ENCODE measurements at places on chromosomes 7 and 10. TPM values are rescaled to one million over a fixed set of nuclear protein-coding genes. Genes with fewer than 3 reads are reported as not detected.
A peak's percentile ranks its signal among the peaks of the same experiment; 100 is the strongest.

DNA sequence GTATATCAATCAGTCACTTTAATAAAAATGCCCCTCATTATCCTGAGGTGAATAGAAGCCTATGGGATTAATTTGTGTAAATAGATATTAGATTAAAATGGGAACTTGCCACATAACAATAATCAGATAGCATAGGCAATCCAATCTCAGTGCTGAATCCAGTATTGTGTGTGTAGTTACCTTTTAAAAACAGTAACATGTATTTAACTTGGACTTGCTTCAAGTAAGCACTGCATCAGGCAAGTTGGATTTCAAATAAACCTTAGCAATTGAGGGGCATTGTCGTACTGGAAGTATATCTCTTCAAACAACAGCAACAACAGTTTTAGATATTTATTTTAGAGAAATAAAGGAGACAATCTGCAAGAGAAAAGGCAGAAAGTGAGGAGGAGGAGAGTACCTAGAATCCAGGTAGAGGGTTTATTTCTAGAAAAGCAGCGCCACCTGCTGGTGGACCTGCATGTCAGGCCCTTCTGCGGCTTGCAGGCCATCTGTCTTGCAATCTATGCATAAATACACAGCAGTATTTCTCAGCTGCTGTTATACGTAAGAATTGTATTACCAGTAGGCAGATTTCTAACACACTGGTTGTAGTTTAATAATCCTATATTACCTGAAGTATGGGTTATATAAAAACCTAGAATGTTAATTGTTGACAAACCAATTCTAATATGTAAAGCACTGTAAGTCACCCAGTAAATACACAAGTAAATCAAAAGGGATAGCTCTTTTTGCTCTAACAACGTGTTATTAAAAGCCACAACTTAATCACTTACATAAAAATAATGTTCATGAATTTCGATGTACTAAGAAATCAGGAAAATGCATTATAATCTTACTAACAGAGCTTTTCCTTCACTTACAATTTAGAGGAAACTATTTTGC, 652.8 kb downstream of the KCNMA1 start:
- H3K27me3 ChIP-seq, result no peaks in the 10 kb centered on the region
- H3K27ac ChIP-seq, result no peak overlapping the region
- H3K4me1 ChIP-seq, result no peaks in the 10 kb centered on the region
- DNase-seq, result peak; percentile 71

GRCh38 chr10:130300608-130301020, 164.4 kb downstream of the GLRX3 start:
- peak overlapping the region; percentile 37 for H3K4me3 ChIP-seq
- no peaks in the 10 kb centered on the region for H3K4me1 ChIP-seq
- H3K27me3 ChIP-seq, result no peaks in the 10 kb centered on the region
- H3K27ac ChIP-seq, result no peak overlapping the region
- DNase-seq, result peak; percentile 45

- DNase-seq, result no peak
- H3K4me3 ChIP-seq, result no peak overlapping the region
- H3K4me1 ChIP-seq, result peaks cover 14% of the 10 kb centered on the region
- H3K36me3 ChIP-seq, result peaks cover 10% of the 10 kb centered on the region
- H3K27ac ChIP-seq, result no peak overlapping the region
Observed at GRCh38 chr7:117111535-117111934, 158.2 kb downstream of the ST7 start.

- DNase-seq, result no peak
- no peak overlapping the region for H3K27ac ChIP-seq
- H3K36me3 ChIP-seq, result no peaks in the 10 kb centered on the region
- H3K27me3 ChIP-seq, result no peaks in the 10 kb centered on the region
Observed at GRCh38 chr7:55778631-55779030, 83.9 kb downstream of the SEPTIN14 start.

DNA sequence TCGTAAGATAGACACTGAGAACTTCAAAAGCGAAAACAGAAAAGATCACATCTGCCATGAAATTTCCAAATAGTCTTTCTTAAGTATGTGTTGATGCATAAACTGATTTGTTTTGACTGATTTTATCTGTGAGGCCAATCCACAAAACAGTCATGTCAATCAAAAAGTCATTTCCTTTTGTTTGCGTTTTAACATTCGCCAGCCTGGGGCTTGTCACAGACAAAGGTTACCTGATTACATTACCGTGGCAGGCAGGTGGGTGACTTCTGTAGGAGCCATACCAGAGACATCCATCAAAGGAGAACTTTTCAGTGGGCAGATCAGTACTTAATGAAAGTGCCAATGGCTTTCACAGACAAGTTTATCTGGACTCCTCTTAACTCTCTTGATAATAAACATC, 45.5 kb upstream of the BET1 start:
- peaks cover 55% of the 10 kb centered on the region for H3K27me3 ChIP-seq
- H3K27ac ChIP-seq, result no peak overlapping the region
- no peak overlapping the region for H3K4me3 ChIP-seq
- no peaks in the 10 kb centered on the region for H3K36me3 ChIP-seq

- H3K27ac ChIP-seq, result no peak overlapping the region
- H3K36me3 ChIP-seq, result no peaks in the 10 kb centered on the region
- no peaks in the 10 kb centered on the region for H3K4me1 ChIP-seq
- peaks cover 54% of the 10 kb centered on the region for H3K27me3 ChIP-seq
- no peak overlapping the region for H3K4me3 ChIP-seq
- no peak for DNase-seq
Observed at GRCh38 chr10:111137007-111137406, 60.2 kb downstream of the ADRA2A start.

GRCh38 chr7:3923307-3923918, 622.4 kb downstream of the SDK1 start:
- no peak for DNase-seq
- no peak overlapping the region for H3K27ac ChIP-seq
- H3K4me1 ChIP-seq, result peaks cover 3% of the 10 kb centered on the region
- H3K4me3 ChIP-seq, result no peak overlapping the region

DNA sequence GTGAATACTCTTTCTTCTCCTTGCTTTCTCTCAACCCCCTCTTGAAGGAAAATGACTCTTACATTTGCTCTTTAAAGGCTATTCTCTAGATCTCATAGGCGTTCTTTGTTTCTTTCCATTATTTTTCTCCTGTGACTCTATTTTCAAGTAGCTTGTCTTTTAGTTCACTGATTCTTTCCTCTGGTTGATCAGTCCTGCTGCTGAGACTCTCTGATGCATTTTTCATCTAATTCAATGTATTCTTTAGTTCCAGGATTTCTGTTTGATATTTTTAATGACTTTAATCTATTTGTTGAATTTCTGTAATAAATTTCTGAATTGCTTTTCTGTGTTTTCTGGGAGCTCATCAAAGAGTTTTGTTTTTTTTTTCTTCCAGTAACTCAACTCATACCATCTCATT, 397.7 kb downstream of the CNTNAP2 start:
- DNase-seq, result no peak
- no peak overlapping the region for H3K4me3 ChIP-seq
- no peaks in the 10 kb centered on the region for H3K36me3 ChIP-seq
- no peaks in the 10 kb centered on the region for H3K4me1 ChIP-seq
- no peaks in the 10 kb centered on the region for H3K27me3 ChIP-seq

DNA sequence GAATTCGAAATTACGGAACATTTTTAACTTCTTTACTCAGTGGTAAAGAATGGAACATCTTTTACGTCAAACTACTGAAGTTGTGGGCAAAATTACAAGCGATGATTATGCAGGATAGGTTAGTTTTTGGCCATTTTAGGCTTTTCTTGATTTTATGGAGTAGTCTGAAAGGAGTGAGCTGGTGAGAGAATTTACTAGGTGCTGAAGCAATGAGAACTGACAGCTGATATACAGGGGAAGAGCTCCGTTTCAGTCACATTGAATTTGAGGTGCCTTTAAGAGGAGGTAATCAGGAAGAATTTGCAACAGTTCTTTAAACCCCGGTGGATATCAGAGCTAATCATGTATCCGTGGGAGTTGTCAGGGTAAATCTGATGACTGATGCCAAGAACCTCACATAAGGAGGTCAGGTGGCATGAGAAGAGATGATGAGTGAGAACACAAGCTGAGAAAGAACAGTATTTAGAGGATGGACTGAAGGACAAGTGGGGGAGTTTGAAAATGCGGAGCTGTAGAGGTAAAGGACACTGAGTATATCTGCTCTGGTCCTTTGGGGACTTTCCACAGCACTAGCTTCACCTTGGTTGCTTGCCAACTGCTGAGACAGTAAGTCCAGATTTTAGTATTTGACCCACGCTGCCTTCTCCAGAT, 104.3 kb downstream of the AHR start:
- peaks cover 18% of the 10 kb centered on the region for H3K36me3 ChIP-seq
- H3K4me1 ChIP-seq, result peaks cover 42% of the 10 kb centered on the region
- DNase-seq, result peak; percentile 47

Gene LIPM
- not detected for total RNA-seq

Gene ELMO1
- total RNA-seq, result 101 TPM

Gene SLC29A4
- 0.76 TPM for total RNA-seq
